ENCODE measurements at places on chromosomes 12 and 14.

GRCh38 chr14:105851716-105852377 lies 325.5 kb downstream of the TMEM121 start:
- DNase-seq = no peak

- DNase-seq = no peak
Measured at GRCh38 chr12:778615-779014, 26.2 kb downstream of the WNK1 start.

- DNase-seq = no peak
Measured at GRCh38 chr12:110744151-110744571, 1.5 kb upstream of the PPP1CC start.

- DNase-seq = no peak
Measured at GRCh38 chr12:123049398-123050240, 69.1 kb downstream of the ARL6IP4 start.

DNA sequence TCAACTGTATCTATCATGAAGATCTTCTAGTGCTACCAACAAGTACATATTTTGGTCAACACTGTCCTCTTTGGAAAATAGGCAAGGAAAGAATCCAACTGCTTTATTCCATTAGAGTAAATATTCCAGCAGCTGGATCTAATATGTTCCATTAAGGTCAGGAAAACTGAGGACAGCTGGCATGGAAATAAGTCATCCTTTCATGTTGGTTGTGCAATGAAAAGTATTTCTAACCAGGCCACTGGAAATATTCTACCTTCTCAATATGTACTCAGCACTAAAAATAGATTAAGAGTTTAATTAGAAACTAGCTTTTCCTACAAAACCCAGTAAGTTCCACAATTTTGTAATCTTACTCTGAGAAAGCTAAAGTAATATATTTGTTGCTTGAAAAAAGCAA lies 19.6 kb downstream of the HIGD1C start:
- DNase-seq = no peak

DNA sequence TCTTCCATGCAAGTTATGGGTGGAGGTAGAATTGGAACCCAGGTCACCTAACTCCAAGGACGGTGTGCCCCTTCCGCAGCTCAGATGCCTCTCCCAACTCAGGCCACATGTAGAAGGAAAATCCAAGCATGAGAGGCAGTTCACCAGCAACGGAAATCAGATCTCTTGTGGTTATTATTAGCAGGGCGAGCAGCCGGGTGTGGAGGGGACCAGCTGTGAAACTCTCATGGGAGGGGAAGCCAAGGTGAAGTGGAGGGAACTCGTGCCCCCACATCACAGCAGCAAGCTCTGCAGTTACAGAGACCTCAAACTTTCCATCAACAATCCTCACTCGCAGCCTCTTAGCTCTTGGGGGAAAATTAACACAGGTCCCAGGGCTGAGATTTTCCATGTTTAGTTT lies 79.7 kb downstream of the KSR2 start:
- no peak for DNase-seq

DNA sequence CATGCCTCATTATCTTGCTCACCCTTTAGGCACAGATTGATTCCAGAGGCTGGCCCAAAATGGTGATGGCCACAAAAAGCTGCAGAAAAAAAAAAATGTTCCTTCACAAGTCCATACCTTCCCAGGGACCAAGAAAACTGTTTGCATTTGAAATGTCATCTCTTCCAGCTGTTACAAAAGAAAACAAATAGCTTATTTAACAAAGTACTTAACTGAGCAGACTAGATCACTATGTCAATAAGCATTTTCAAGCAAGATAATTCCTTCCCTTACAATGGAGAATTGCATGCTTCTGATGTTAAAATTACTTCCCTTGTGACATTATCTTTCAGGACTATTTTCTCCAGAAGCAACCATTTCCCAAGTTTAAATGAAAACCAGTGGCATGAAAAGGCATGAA lies 377.9 kb upstream of the KITLG start:
- no peak for DNase-seq

- DNase-seq = no peak
Measured at GRCh38 chr14:58784931-58785330, 147.2 kb downstream of the DACT1 start.

- DNase-seq = no peak
Measured at GRCh38 chr14:75515629-75515996, 6.7 kb upstream of the BATF start.

- DNase-seq = no peak
Measured at GRCh38 chr12:106147956-106148355, 9.2 kb upstream of the NUAK1 start.

DNA sequence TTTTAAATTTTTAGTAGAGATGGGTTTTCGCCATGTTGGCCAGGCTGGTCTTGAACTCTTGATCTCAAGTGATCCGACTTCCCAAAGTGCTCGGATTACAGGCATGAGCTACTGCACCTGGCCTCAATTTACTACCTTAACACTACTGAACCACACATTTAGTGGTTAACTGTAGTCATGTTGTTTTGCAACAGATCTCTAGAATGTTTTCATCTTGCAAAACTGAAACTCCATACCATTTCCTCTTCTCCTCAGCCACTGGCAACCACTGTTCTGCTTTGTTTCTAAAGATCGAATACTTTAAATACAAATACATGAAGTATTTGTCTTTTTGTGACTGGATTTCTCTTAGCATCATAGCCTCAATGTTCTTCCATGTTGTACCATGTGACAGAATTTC lies 15.4 kb upstream of the SMCO2 start:
- DNase-seq = no peak

GRCh38 chr12:64983771-64984278 lies 137.3 kb downstream of the WIF1 start:
- no peak for DNase-seq

- no peak for DNase-seq
Measured at GRCh38 chr14:100842799-100843198, 16.9 kb downstream of the MEG3 start.

GRCh38 chr12:79119796-79120195 lies 255.2 kb downstream of the SYT1 start:
- DNase-seq = no peak

GRCh38 chr14:104602933-104603325 lies 1.6 kb downstream of the TMEM179 start:
- no peak for DNase-seq

DNA sequence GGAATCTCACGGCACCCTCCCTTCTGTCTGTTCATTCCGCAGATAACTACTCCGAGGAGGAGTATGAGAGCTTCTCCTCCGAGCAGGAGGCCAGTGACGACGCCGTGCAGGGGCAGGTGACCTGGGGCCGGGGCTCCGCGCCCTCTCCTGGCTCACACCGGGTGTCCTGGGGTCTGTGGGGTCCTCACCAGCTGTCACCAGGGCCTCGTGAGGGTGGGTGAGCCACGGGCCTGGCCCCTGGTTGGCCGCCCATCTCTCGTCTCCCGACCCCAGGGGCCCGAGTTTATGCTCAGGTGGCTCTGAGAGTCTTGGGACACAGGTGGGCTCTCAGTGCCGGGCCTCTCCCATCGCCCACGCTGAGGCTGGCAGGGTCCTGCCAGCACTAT lies 30.3 kb upstream of the TEX22 start:
- no peak for DNase-seq

GRCh38 chr14:83395321-83395720 lies 1861.7 kb upstream of the SEL1L start:
- no peak for DNase-seq

DNA sequence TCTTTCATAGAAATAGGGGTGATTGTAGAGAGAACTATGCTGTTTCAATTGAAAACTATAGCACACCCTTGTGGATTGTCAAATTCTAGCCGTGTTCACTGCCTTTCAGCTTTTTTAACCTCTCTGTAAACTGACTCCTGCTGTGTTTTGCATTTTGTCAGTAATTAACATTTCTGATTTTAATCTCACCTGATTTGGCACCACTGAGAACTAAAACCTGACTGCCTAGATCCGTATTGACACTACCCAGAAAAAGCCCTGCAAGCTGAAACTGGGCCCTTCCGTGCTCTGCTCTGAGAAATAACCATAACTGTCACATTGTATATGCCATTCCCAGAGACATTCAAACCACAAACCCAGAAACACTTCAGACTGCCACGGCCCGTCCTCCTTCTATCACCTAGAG lies 26.6 kb upstream of the ETV6 start:
- no peak for DNase-seq

DNA sequence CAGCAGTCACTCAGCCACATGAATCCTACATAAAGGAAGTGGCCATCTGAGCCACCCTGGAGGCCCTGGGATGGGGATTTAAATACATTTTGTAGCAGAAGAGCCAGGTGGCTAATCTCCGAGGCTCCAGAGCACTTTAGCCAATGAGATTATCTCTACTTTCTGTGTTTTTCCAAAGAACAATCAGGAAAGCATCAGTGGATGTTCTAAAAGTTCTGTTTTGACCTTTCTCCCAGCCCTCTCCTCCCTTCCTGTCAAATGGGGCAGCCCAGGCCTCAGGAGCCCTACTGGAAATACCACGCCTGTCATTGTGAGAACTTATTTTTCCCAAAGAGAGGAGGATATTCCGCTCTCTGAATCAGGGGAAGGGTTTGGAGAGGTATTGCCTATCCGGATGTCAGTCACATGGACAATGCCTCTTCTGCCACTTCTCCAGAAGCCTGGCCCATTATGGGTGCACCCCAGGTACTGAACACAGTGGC lies 336.8 kb upstream of the FKBP4 start:
- no peak for DNase-seq

GRCh38 chr14:78469947-78470346 lies 299.8 kb downstream of the NRXN3 start:
- DNase-seq = no peak

GRCh38 chr14:69937367-69938081 lies 58.3 kb downstream of the SMOC1 start:
- DNase-seq = no peak

- DNase-seq = no peak
Measured at GRCh38 chr14:33908540-33909223, 42.2 kb downstream of the EGLN3 start.

DNA sequence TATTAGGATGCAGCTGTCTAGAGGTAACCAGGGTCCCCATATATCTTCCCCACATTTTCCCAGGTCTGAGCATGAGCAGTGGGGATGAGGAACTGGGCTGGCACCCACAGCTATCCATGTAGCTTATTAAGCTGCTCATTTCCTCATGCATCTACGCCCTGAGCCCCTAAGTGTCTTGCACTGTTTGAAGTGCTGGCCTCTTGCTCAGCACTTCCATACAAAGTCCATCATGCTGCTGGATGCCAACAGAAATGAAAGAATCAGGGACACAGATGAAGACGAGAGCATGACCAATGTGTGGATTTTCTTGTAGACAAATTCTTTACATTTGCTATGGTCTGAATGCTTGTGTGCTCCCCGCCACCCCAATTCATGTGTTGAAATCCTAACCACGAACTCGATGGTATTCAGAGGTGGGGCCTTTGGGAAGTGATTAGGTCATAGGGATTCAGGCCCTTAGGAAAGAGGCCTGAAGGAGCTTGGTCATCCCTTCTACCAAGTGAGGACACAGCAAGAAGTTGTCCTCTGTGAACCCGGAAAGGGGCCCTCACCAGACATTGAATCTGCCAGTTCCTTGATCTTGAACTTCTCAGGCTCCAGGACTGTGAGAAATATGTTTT lies 54.5 kb downstream of the C12orf75 start:
- DNase-seq = no peak

DNA sequence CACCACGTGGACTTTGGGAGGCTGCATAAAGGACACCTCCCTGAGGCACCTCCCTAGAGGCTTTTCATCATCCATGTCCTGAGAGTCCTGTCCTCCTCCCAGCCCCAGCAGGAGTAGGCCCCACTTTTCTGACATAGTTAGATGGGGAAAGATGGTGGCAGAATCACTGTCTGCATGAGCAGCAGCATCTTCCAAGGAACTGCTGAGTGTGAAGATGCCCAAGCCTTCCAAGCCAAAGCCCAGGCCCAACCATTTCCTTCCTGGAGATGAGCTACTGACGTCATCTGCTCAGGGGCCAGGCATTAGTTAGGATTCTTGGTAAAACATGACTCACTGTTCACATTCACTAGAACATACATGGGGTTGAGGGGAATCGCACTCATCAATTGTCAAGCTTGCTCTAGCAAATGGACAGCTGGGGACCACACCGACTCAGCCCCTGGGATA lies 37.3 kb downstream of the VDR start:
- peak; percentile 53 for DNase-seq

GRCh38 chr12:103011974-103012763 lies 54.7 kb downstream of the ASCL1 start:
- no peak for DNase-seq

DNA sequence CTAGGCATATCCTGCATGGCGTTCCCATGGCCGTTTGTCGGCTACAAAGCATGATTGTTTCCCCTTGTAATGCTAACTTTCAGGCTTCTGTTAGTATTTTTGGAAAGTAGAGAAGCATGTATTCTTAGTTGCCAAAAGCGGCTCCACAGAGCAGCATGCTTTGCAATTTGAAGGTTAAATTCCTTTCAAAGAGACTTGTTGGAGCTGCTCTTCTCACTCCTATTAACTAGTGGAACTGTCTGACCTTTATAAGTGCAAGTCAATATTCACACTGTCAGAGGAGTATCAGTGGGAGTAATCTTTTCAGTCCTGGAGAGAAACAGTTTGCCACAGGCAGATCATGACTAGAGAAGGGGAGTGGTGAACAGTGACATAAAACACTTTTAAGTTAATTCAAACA lies 656.1 kb upstream of the NOVA1 start:
- no peak for DNase-seq

DNA sequence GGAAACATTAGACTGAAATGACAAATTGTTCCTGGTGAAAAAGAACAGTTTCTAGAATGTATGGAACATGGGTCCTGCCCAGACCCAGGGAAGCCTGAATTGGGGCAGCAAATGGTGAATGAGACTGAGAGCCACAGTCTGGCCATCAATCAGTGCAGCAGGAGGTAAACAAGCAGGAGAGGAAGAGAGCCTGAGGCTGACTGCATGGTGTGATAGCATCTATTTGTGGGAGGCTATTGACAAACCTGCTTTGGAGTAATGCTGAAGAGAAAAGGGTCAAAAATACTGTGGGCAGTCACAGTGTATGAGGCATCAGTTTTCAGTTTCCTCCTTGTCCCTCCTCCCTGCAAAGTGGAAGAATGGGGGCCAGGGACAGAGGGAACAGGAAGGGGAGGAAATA lies 136.8 kb downstream of the ANKS1B start:
- no peak for DNase-seq

- no peak for DNase-seq
Measured at GRCh38 chr14:20956376-20956976, 1.2 kb downstream of the RNASE2 start.

DNA sequence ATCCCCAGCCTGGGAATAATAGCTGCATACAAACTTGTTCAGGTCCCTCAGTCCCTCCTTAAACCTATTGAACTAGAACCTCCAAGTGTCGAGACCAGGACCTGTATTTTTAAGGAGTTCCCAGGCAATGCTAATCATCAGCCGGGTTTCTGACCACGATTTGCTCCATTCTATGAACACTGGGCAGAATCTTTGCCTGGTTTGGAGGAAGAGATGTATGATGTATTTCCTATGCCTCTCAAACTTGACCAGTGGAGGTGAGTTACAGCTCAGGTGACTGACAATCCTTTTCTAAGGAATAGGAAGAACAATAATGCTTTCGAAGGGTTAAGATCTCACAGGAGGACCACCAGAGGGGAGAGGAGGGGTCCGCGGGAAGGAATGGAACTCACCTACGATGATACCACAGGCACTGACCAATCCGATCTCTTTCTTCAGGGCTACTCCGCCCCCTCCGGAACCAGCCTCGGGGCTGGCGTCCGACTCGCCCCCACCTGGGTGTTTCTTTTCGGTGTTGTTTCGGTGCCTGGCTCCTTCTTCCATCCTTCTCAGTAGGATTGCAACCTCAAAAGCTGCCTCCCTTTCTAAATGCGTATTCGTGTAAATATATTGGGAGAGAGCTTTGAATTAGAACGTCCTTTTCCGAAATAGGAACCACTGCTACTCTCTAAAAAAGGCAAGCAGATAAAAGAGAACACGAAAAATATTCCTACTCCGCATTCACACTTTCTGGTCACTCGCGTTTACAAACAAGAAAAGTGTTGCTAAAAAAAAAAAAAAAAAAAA lies 895 bp downstream of the SLC7A8 start:
- DNase-seq = peak; percentile 55
